Gastrocnemius medialis (tissue), 4 donors: ENCODE measurements at places on chromosomes 2 and 18. TPM values are rescaled to one million over a fixed set of nuclear protein-coding genes. Genes with fewer than 3 reads are reported as not detected.

Gene OTOS
- total RNA-seq = not detected

Gene CHRNG
- 57.5 TPM for total RNA-seq

Gene MYO7B
- 0.83 TPM for total RNA-seq

Gene REG3A
- not detected for total RNA-seq

Gene NEU2
- total RNA-seq = not detected

Gene MC4R
- total RNA-seq = not detected

Gene FIGN
- total RNA-seq = 1.7 TPM

Gene PLGLB1
- total RNA-seq = not detected

Gene MLPH
- total RNA-seq = 8.7 TPM

DNA sequence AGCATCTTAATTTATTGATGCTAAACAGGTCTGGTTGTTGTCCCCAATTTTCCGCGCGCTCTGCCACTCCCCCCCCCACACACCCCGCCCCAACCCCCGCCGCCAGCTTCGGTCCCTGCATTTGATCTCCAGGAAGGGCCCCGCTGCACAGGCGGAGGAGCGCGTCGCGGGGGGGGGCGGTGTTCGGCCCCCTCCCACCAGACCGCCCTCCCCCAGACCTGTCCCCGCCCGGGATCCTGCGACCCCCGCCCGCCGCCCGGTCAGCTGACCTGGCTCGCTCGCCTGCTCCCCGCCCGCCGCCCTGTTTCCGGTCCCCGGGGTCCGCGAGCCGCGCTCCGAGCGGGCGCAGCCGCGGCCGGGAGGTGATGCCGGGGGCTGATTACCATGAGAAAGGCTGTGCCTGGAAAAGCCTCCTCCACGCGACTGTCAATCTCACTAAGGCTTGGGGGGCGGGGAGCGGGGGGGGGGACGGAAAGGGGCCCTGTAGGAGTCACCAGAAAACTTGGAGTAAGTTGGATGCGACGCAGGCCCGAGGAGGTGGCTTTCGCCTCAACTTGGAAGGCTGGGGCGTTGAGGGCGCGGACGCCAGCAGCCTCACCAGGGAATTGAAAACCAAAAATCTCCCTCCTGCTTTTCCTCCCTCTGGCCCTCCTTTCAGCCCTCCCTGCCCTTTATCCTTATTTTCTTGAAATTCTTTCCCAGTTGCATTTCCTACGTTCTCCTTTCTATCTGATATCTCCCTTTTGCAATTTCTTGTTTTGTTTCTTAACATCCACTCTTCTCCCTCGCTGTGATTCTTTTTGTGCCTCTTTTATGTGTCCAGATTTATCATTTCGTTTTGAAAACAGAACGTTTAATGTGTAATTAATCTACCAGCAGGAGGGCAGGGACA is 4.4 kb upstream of the ZEB2 start:
- peak; percentile 26 for DNase-seq
- H3K36me3 ChIP-seq = no peaks in the 10 kb centered on the region
- peak overlapping the region; percentile 60 for H3K4me3 ChIP-seq
- H3K27ac ChIP-seq = peak overlapping the region; percentile 94
- peaks cover 13% of the 10 kb centered on the region for H3K27me3 ChIP-seq
- H3K4me1 ChIP-seq = peaks cover 23% of the 10 kb centered on the region

DNA sequence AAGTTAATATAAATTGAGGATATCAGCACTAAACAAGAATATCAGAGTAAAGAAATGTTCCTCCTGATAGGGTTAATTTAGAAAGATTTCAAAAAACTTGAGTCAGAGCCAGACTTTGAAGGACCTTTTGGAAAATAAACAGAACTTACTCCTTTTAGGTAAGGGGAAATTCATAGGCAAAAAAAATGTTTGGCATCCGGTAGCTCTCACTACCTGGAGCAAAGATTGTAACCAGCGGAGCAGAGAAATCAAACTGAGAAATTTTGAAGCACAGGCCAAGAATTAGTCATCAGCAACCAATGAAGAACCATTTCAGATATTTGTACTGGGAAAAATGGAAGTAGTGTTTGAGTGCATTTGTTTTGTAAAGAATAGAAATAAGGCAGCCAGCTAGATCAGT is 113.0 kb downstream of the ICA1L start:
- H3K36me3 ChIP-seq = peaks cover 30% of the 10 kb centered on the region
- H3K27ac ChIP-seq = no peak overlapping the region
- H3K4me1 ChIP-seq = no peaks in the 10 kb centered on the region
- DNase-seq = no peak

- H3K4me3 ChIP-seq = no peak overlapping the region
- no peaks in the 10 kb centered on the region for H3K4me1 ChIP-seq
These were observed 182.7 kb downstream of the RPIA start for GRCh38 chr2:88874063-88874657.

GRCh38 chr2:26300234-26300925 is 45.6 kb upstream of the SELENOI start:
- H3K4me1 ChIP-seq = peaks cover 9% of the 10 kb centered on the region
- H3K36me3 ChIP-seq = no peaks in the 10 kb centered on the region
- H3K4me3 ChIP-seq = peak overlapping the region; percentile 68
- no peak for DNase-seq
- H3K27me3 ChIP-seq = no peaks in the 10 kb centered on the region

DNA sequence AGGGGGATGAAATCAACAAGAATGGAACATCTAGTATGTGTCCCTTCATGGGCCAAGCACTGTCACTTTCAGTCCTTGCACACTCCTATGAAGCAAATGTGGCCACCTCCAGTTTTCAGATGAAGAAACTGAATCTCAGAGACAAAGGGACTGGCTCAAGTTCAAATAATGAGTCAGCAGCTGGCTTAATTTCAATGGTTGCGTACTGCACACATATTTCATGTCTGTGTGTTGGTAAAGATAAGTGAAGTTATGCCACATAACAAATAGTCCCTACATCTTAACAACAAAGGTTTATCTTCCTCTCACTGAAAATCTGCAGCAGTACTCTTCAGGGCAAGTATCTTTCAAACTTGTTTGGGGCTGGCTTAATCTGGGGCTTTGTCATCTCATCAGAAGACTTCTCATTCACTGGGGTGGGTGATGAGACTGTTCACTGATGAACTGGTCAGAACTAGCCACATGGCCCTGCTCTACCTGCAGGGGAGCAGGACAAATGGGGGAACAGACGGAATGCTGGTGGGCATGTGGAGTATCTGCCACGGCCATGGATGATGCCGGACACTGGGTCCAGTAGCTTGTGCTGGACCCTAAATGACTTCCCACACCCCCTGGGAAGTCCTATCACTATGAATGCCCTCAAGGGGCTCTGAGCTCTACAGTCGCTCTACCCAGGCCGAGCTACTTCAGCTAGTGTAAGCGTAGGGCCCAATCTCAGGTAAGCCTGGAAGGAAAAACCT is 263.2 kb downstream of the CYP26B1 start:
- no peaks in the 10 kb centered on the region for H3K36me3 ChIP-seq
- H3K4me3 ChIP-seq = no peak overlapping the region
- DNase-seq = no peak
- H3K27me3 ChIP-seq = no peaks in the 10 kb centered on the region

- no peak overlapping the region for H3K4me3 ChIP-seq
- H3K27me3 ChIP-seq = peaks cover 17% of the 10 kb centered on the region
- no peak overlapping the region for H3K27ac ChIP-seq
- no peaks in the 10 kb centered on the region for H3K36me3 ChIP-seq
- no peaks in the 10 kb centered on the region for H3K4me1 ChIP-seq
These were observed 2.9 kb upstream of the B3GNT7 start for GRCh38 chr2:231392431-231393148.

GRCh38 chr2:217282531-217282930 is 422.7 kb upstream of the TNP1 start:
- no peak overlapping the region for H3K4me3 ChIP-seq
- DNase-seq = no peak
- no peaks in the 10 kb centered on the region for H3K27me3 ChIP-seq
- no peak overlapping the region for H3K27ac ChIP-seq

DNA sequence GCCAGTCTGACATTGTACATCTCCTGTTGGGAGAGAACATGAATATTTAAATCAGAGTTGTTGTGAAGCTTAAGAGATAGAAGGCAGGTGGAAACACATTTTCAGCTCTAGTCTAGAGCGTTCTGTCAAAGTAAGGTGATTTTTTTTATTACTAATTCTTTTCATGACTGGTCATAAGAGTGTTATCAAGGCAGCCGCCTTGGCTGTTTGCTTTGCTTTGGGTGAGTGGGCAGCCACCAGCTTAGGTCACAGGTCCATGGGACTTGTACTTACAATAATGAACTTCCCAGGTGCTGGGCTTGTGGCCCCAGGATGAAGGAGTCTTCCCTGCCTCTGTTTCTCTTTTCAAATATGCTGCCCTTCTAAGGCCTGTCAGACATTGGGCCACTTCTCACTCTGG is 256.3 kb downstream of the SRBD1 start:
- no peak overlapping the region for H3K4me3 ChIP-seq
- no peaks in the 10 kb centered on the region for H3K27me3 ChIP-seq
- no peak overlapping the region for H3K27ac ChIP-seq
- no peaks in the 10 kb centered on the region for H3K36me3 ChIP-seq

- H3K36me3 ChIP-seq = no peaks in the 10 kb centered on the region
- no peak overlapping the region for H3K27ac ChIP-seq
These were observed 7.7 kb downstream of the ZSCAN30 start for GRCh38 chr18:35282353-35282752.

DNA sequence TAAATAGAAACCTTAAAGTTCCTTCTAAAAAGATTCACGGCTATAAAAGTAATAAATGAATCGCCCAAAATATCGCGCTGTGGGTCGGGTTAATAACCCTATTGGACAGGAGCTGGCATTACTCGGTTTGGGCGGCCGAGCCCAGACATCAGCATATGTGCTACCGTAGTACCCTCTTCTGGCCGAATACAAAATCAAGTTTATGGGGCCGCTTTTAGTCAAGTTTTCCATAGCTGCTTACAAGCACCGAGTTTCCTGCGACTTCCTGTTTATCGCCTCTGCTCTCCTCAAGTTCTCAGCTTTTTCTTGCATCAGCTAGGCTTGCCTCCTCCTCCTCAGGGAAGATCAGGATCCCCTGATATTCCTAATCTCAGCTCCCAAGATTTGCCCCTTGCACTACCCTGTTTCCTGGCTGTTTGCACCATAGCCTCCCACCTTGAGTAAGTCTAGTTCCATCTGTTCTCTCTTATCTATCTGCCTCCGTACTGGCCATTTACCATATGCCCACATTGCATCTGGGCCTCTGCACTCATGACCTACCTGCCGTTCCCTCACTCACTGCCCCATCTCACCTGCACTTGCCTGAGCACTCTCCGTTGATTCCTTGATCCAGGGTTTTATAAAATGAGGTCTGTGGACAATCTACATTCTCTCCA is 56.1 kb downstream of the SLC35F5 start:
- no peak overlapping the region for H3K4me3 ChIP-seq
- no peak for DNase-seq
- no peaks in the 10 kb centered on the region for H3K4me1 ChIP-seq
- H3K27ac ChIP-seq = no peak overlapping the region

DNA sequence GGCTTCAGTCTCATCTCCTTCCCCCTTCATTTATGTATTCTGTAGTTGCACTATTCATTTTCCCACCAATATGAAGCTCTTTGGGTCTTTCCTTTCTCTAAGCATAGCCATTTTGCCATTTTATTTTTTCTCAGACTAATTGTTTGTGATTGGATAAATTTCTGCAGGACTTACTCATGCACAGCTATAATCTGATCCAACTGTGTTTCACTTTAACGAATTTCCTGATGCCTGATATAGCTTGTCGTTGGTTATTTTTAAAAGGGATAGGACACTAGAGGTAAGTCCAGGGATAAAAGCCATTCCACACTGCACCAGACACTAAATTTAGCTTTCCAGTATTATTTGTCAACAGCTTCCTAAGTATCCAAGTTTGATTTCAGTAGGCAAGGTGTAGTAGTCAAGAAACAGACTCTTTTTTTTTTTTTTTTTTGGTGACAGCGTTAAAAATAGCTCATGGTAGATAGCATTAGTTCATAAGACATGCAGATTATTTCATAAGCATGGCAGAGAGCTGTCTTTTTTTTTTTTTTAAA is 17.4 kb downstream of the ASB18 start:
- peak overlapping the region; percentile 72 for H3K27ac ChIP-seq
- DNase-seq = no peak
- no peaks in the 10 kb centered on the region for H3K27me3 ChIP-seq
- no peak overlapping the region for H3K4me3 ChIP-seq
- H3K36me3 ChIP-seq = no peaks in the 10 kb centered on the region
- peaks cover 45% of the 10 kb centered on the region for H3K4me1 ChIP-seq

DNA sequence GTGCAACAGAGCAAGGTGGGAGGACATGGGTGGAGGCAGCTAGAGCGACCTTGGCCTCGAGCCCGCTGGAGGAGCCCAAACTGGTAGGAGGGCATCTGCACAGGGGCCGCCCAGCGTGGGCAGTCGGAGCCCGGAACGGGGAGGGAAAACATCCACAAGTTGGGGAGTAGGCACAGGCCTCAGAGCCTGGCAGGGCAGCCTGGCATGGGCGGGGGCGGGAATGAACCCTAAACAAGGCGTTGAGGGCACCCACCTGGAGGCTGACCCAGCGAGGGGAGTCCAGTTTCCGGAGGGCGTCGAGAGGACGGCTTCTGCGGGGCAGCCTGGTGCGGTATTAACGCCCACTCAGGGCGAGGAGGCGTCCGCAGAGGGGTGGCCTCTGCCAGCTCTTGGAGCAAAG is 129.9 kb downstream of the L3MBTL4 start:
- H3K36me3 ChIP-seq = no peaks in the 10 kb centered on the region
- no peak overlapping the region for H3K27ac ChIP-seq
- H3K4me1 ChIP-seq = no peaks in the 10 kb centered on the region
- DNase-seq = no peak
- no peaks in the 10 kb centered on the region for H3K27me3 ChIP-seq

GRCh38 chr2:75592030-75592429 is 31.3 kb upstream of the EVA1A start:
- H3K4me3 ChIP-seq = no peak overlapping the region
- H3K36me3 ChIP-seq = no peaks in the 10 kb centered on the region
- H3K27ac ChIP-seq = no peak overlapping the region
- no peak for DNase-seq
- no peaks in the 10 kb centered on the region for H3K4me1 ChIP-seq

GRCh38 chr2:53826030-53826410 is 33.7 kb downstream of the GPR75 start:
- H3K27ac ChIP-seq = peak overlapping the region; percentile 74
- H3K27me3 ChIP-seq = no peaks in the 10 kb centered on the region
- no peak for DNase-seq

DNA sequence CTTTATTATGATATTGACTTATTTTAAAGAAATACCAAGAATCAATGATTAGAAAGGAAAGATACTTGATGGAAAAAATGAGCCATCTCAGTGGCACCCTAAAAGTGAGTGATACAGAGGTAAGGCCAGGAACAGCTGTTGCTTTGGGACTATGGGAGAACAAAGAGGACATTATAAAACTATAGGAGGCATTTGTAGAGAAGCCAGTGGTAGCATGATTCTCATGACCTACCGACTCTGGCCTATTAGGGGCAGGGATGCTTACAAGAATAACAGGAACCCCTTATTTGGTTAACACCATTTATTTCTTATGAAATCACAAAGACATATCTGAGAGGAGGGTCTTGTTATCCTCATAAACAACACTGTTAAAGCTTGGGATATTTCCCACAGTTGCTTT is 162.2 kb downstream of the RIT2 start:
- H3K4me1 ChIP-seq = no peaks in the 10 kb centered on the region
- H3K36me3 ChIP-seq = no peaks in the 10 kb centered on the region
- H3K27ac ChIP-seq = no peak overlapping the region
- no peak overlapping the region for H3K4me3 ChIP-seq
